ENCODE measurements at places on chromosomes 7 and 10.
A peak's percentile ranks its signal among the peaks of the same experiment; 100 is the strongest.

DNA sequence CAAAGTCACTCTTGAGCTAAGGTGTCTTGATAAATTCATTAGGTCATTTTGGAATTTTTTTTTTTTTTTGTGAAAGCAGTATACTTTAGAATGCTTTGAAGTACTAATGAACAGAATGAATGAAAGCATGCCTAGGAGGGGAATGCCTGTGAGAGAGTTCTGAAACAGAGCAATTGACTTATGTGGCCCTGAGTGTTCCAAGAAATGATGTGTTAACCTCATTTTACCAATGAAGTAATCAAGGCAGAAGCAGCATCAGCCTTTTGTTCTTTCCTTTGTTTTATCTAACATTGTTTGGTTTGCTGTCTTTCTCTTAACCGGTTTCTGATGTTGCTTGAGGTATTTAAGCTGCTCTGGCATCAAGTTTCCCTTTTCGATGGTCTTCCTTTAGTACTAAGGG, 154.6 kb upstream of the HGF start:
- no peak for DNase-seq

- DNase-seq = peak; percentile 63
Observed at GRCh38 chr7:13034693-13035092, 347.3 kb downstream of the ARL4A start.

DNA sequence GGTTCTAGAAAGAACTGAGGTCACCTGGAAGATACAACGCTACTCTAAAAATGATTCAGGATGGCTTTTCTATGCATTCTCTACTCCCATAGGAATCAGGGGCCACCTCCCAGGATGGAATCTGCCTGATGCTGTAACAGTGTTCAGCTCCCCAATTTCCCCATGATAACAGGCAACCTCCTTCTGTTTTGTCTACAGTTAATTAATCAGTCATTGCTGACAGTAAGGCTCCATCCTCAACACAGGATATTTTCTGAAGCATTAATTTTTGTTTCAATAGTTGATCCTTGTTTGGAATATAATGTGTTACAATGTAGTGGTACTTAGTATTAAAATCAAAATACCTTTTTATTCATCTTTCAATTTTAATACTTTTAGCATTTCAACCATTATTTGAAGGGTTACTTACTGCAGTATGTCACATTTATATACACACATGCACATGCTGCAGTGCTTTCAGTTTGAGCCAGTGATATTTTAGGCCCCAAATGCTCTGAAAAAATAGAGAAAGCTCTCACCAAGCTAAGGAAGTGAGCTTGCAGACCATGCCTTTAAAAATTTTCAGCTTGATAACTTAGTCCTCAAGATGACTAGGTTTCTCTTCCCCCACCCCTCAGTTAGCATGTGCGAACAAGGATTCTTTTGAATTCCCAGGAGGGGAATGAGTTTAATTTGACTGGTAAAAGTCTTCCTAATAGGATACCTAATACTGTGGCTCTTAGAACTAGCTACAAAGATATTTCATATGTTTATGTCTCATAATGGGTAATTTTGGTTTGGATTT, 592 bp upstream of the PIK3CG start:
- DNase-seq = no peak

DNA sequence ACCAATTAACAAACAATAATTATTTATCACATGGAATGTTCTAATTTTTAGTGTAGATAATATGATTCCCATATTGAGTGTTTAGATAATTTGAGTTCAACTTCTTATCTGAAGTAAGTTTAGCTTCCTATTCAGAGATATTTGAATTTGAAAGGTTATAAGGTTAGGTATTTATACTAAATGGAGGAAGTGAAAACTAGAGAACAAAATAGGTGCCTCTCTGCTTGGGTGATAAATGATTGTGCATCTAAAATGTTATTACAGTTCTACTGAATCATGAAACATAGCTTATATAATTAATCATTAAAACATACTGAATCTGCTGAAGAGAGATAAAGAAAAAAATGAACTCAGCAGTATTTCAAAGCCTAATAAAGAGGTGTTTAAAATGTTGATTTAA, 1174.3 kb downstream of the XPNPEP1 start:
- no peak for DNase-seq

GRCh38 chr10:131975796-131976195, 5.9 kb downstream of the BNIP3 start:
- no peak for DNase-seq

DNA sequence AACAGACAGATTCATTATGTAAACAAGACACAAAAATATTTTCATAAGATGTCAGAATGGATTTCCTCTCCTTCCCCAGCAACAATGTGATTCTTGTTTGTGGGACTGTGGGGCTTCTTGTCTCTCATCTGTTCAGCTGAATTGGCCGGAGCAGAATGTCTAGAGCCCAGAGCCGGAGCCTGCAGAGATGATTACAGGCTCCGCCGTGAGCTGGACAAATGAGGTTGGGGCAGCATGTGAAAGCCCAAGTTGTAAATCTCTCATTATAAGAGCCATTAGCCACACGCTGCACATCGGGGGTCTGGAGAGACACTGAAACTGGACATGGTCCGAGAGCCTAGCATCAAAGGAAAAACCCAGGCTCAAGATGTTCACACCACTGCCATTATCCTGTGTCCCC, 137.0 kb upstream of the ADAM12 start:
- DNase-seq = no peak

- no peak for DNase-seq
Observed at GRCh38 chr7:24728503-24729364, 28.5 kb downstream of the GSDME start.

GRCh38 chr10:60082341-60082740, 176.0 kb upstream of the CCDC6 start:
- DNase-seq = no peak

- no peak for DNase-seq
Observed at GRCh38 chr7:133344275-133344674, 91.4 kb downstream of the EXOC4 start.

DNA sequence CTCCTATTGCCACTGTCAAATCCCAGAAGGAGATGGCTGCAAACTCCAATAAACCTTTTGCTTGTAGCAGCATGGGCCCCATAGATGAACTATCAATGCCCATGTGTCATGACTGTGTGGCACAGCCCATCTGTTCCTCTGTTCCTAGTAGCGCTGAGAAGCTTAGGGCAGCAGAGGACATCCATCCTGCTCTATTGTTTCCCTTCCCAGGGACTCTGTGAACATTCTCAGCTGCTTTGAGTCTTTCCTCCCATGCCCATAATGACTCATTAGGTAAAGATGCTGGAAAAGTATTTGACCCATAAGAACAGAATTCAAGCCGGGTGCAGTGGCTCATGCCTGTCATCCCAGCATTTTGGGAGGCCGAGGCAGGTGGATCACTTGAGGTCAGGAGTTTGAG, 28.3 kb downstream of the STMP1 start:
- DNase-seq = no peak

- DNase-seq = no peak
Observed at GRCh38 chr10:30819341-30820181, 190.0 kb upstream of the LYZL2 start.

- DNase-seq = no peak
Observed at GRCh38 chr10:29355411-29355991, 66.6 kb downstream of the LYZL1 start.

DNA sequence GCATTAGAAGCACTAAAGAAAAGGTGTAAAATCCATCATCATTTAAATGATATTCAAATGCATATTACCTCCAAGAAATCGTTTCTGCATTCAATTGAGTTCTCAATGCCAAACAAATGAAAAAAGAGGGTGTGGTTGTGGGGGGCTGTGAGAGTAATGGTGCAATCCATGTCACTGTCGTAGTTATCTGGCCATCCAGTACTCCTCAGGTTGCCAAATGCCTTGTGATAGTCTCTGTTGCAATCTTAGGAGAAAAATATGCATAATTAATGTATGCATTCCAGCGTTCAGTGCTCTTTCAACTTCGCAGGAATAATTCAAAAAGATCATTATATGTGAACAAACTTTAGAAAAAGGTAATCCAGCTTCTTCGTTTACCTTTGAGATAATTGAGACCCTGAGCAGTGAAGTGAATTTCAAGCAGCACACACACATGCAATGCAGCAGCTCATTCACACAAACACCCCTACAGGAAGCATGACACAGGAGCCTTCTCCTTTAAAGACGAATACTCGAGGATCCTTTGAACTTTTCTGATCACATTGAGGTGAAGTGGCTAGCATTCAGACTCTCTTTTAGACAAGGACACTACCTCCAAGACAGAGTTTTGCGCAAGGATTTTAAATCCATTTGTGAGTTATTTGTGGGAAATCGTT, 73.4 kb downstream of the OR13A1 start:
- no peak for DNase-seq

GRCh38 chr10:123909426-123909825, 17.8 kb upstream of the CPXM2 start:
- DNase-seq = no peak

GRCh38 chr10:74194999-74195398, 44.0 kb downstream of the ADK start:
- no peak for DNase-seq

DNA sequence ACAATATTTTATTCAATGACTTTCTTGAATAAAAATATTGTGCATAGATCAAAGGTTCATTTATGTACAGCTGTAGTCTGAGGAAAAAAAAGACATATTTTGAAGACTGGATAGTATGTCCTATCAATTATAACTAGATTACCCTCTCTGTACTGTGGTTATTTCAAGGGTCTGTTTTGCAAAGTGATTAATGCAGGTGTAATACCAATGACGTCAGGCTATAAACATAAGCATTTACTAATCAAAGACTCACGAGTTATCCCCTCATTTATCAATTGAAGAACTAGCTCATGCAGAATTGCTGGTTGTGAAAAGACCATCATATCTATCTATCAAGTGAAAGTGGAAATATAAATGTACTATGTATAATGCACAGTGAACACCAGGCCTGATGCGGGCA, 213.6 kb upstream of the HGF start:
- DNase-seq = no peak

- no peak for DNase-seq
Observed at GRCh38 chr7:135664046-135664589, 1.8 kb downstream of the STMP1 start.

- peak; percentile 9 for DNase-seq
Observed at GRCh38 chr7:157949711-157950110, 612.9 kb downstream of the DNAJB6 start.

- peak; percentile 80 for DNase-seq
Observed at GRCh38 chr10:48274636-48275035, at the start of gene FRMPD2. Gene FRMPD2 (minus strand): TSS chr10:48274696. CDS start chr10:48274567, 129 bp downstream.

- no peak for DNase-seq
Observed at GRCh38 chr10:132011445-132011844, 29.7 kb upstream of the BNIP3 start.

DNA sequence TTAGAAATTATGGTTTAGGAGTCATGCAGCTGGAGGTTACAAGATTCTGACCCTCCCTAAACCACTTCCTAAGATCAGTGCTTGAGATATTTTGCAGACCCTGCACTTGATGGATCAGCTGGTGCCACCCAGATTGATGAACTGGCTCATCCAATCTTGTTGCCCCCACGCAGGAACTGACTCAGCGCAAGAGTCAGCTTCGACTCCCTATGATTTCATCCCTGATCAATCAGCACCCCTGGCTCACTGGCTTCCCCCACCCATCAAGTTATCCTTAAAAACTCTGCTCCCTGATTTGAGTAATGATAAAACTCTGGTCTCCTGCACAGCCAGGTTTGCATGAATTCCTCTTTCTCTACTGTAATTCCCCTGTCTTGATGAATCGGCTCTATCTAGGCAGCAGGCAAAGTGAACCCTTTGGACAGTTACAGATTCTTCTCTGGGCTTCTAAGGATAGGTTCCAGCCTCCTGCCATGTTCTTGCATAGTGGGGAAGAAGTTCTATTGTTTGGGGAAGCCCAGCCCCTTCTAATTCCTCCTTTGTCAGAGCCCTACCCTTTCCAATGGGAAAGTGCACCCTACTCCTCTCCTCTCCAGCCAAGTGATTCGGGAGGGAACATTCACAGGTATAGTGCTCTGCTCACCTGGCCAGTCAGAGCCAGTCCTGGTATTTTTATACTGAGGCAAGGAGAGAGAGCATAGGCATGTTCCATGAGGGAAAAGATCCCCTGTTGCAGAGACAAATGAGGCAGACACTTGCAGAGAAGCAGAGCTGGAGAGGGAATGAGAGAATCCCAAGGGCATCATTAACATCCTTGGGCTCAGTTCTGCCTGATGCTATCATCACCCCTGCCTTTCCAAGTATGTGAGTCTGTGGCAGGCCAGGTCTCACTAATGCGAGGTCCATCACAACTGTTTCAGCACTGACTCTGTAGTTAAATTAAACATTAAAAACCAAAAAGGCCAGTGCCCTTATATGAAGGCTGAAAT, 224.4 kb upstream of the GALNT17 start:
- DNase-seq = peak; percentile 46

DNA sequence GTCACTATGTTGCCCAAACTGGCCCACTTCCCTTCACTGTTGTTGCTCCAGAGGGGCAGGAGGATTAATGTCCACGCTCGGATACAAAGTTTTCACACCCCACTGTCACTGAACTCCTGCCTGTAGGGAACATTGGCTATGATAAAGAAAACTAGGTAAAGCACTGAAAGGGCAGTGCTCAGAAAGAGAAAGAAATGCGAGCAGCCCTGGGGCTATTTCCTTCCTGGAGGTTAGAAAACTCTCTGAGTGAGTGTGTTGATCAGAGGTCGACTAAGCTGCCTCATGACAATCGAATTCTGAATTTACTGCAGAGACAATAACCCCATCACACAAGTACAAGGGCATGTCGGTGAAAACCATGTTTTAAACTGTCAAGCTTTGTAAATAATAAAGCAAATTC, 227.2 kb upstream of the PITRM1 start:
- DNase-seq = no peak

GRCh38 chr10:89063465-89063864, 72.9 kb downstream of the FAS start:
- DNase-seq = no peak

DNA sequence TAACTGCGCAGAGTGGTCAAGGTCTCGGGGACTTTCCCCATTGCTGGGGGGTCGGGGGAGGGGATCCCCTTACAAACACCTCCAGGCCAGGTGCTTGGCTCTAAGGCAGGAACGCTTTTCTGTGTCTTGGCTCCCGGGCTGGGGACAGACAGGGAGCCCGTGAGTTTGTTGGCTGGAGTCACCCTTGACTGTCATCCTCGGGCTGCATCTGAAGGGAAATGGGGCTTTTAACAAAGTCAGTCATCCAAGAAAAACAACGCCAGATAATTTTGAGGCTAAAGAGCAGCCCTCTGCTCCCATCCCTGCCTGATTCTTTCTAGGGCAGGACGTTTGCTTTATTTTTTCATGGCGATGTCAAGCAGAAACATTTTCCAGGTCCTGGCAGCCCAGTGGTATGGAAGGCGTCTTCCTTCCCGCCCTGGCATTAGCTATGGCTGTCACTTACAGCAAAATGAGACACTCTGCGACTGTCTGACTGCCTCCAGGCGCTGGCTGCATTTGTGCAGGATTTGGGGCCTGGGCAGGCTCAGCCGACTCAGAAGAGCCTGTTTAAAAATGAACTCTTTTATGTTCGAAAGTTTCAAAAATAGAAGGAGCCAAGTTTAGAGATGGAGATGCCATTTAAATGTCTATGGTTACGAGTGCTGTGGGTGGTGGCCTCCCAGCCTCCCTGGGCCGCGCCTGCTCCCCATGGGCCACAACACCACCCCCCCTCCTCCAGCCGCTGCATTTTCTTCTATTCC, 54.7 kb upstream of the TNS3 start:
- DNase-seq = no peak

- DNase-seq = no peak
Observed at GRCh38 chr10:124707144-124707467, 37.1 kb downstream of the FAM53B start.

GRCh38 chr7:76371396-76371795, 12.6 kb upstream of the YWHAG start:
- DNase-seq = no peak

- no peak for DNase-seq
Observed at GRCh38 chr10:100618632-100619255, 83.0 kb downstream of the HIF1AN start.

- no peak for DNase-seq
Observed at GRCh38 chr10:115854740-115855435, 418.1 kb downstream of the GFRA1 start.
